ENCODE measurements at places on chromosomes 7 and 10.

GRCh38 chr10:55852900-55853299 is 508.2 kb downstream of the ZWINT start:
- DNase-seq: no peak

- no peak for DNase-seq
Observed at GRCh38 chr7:389911-390601, 100.1 kb downstream of the FOXL3 start.

GRCh38 chr7:26691406-26691805 is 173.0 kb downstream of the SKAP2 start:
- DNase-seq: no peak

DNA sequence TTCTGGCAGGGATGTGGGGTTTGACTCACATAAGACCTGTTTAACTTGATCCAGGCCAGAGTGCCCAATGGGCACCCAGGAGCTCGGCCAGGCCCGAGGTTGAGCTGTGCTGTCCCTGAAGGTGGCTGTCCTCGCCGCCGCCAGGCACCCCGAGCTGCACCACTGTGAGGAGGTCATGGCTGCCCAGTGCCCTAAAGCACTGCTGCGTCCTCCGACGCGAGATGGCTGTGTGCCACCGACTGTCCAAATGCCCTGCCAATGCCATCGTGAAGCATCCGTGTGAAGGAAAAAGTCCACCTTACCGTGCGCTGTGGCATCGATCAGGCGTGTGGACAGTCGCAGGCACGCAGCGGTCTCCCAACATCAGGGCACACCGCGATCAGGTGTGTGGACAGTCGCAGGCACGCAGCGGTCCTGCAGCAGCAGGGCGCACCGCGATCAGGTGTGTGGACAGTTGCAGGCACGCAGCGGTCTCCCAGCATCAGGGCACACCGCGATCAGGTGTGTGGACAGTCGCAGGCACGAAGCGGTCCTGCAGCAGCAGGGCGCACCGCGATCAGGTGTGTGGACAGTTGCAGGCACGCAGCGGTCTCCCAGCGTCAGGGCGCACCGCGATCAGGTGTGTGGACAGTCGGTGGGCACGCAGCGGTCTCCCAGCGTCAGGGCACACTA is 120.3 kb downstream of the VIPR2 start:
- no peak for DNase-seq

GRCh38 chr7:149005427-149006344 is 22.6 kb downstream of the PDIA4 start:
- peak; percentile 39 for DNase-seq

DNA sequence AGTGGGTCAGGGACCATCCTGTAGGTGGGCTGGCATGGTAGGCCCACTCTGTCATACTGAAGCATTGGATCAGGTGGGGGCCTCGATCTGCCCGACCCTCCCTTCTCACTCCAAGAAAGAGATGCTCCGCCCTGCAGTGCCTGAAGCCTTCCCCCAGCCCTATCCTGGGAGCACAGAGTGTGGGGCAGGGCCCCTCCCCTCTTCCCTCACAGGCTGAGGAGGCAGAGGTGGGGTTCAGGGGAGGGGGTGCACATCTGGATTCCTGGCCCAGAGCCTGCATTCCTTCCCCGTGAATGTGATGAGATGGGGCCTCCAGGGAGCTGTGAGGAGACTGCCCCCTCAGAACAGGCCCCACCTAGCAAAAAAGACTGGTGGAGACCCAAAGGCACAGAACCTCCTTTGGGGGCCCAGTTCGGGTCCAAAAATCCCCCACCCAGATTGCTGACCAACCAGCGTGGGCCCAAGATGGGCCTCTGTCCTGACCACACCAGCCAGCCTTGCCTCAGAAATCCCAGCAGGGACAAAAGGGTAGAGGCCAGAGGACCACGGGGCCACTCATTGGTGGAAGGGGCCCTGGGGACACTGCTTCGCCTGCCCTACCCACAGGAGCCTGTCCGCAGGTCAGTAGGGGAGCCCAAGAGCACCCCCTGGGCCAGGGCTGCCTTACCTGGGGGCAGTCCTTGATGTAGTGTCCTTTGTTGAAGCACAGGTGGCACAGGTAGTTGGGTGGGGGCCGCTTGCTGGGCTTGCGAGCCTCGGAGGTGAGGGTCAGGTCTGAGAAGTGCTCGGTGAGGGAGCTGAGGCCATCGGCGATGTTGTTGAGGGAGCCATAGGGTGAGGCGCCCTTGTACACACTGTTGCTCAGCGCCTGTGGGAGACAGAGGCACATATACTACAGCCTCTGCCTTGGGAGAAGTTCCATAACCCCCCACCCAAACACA is 13.3 kb downstream of the ZCCHC24 start:
- DNase-seq: no peak

GRCh38 chr10:25390733-25391132 is 215.9 kb downstream of the GPR158 start:
- DNase-seq: no peak

DNA sequence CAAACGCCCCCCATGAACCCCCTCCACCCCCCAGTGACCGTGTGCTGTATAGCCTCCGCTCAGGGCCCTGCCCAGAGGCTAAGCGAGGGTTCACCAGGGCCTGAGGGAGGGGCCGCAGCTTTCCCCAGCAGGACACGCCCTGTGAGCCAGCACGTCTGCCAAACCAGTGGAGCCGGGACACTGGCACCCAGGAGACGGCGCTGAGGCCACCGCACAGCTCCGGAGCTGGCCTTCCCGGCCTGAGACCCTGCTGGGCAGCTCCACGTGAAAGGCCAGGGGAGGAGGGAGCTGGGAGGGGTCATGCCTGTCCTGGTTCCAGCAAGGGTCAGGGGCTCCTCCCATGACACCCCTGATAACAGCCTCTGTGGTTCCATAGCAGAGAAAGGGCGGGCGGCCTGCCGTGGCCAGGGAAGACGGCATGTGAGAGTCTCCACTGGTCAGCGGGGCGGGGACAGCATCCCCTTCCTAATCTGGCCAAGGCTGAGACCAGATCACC is 278.3 kb downstream of the ELFN1 start:
- DNase-seq: no peak

DNA sequence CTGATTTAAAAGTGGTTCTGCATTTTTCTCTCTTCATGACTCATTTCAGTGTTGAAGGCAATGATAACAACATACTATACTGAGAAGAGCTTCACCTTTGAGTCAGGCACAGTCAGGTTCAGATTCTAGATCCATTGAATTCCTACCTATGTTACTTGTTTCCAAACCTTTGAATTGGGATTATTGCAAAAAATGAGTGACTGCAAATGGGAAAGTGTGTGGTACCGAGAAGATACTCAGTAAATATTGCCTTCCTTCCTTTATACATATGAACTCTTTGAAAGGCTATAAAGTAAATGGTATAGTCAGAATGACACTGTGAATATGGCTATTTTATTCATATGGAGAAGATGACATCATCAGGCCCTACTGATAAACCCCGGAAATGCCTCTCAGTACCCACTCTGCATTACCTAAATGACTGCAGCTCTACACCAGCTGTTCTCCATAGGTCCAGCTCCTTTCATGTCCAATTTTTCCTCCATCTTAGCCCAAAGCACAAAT is 66.7 kb upstream of the FGL2 start:
- DNase-seq: no peak

- no peak for DNase-seq
Observed at GRCh38 chr7:34242391-34242790, 337.1 kb downstream of the BMPER start.

GRCh38 chr7:17319164-17320101 is 21.0 kb downstream of the AHR start:
- DNase-seq: no peak

DNA sequence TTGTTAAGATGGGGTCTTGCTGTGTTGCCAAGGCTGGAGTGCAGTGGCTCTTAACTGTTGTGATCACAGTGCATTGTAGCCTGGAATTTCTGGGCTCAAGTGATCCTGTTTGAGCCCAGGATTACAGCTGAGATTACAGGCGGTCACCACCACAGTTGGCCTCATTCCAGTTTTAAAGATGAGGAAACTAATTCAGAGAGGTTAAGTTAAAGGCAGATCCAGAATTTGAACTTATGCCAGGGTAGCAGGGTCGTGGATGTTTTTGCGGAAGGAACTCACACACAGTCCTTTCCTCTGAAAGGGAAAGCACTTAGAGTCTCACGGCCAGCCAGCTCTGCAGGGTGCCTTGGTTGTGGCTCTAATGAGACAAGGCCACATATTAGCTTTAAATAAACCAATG is 84.7 kb downstream of the MMRN2 start:
- DNase-seq: no peak

DNA sequence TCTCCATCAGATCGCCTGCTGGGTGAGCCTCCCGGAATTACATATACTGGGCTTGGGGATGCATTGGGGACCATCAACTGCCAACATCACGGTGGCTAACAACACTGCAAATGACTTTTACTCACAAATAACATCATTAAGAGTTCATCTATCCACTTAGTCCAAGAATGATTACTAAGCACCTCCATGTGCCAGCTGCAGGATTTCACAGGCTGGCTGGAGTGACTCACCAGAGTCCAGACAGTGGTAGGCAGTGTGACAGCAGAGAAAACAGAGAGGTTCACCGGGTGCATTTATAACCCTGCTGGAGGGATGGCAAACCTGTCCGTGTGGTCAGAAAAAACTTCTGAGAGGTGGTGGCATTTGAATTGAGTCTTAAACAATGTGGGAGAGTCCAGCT is 3.2 kb upstream of the IGFBP3 start:
- no peak for DNase-seq

DNA sequence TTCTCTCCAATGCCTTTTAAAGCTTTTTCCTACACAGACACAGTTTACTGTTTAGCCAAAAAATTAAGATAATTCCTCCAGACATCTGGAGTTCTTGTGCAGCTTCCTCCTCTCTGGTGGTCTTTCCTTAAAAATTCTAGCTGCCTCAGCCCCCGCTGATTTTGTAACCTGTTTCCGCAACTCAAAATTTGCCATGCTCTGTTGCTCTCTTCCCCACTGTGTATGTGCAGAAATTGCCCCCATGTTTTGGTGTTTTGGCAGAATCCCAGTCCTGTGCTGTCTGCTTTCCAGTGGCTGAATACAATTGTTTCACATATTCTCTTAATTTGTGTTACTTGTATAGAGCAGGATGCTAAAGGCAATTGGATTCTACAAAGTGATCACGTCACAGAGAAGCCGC is 151.7 kb upstream of the PRSS1 start:
- no peak for DNase-seq

DNA sequence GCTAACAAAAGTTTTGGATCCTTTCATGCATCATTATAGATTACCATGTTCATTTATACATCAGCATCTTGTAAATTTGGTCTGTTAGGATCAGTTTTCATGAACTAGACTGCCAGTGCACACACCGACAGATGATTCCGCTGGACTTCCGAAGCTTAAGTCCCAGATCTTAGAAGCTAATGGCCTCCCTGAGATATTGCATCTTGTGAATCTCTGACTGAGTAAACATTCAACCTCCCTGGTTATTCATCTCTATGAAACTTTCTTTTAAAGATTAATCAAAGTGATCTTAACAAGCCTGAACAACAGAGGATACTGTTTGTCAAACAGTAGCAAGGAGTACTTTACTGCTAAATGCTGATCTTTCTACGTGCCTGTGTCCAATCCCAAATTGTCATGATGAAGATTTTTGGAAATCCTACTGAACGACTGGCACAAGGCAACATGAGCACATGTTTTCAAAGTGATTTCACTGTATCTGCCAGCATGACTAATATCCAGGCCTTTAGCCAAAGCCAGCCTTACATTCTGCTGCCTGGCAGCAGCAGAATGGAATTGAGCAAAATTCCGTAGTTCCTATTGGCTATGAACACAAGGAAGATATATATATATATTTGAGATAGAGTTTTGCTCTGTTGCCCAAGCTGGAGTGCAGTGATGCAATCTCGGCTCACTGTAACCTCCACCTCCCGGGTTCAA is 91.3 kb upstream of the ANK3 start:
- DNase-seq: peak; percentile 92

DNA sequence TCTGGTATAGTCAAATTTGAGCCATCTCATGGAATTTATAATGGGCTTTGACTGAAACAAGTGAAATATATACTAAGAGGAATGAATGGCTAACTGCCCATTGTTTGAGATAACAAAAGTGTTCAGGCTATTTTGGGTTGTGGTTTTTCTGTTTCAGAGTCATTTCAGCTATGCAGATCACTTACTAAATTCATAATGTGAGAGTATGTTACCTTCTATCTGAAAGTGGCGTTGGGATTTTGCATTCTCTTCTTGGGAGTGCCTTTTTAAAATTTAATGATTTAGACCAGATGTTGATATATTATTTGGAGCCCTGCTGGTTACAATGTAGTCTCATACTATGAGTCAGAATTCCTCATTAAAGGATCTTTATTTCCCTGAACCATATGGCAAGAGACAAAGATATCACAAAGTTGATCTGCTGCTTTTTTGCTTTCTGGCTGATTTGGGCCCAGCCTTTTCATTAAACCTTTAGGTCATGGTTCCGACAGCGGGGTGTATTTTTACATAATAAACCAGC is 10.4 kb downstream of the VCL start:
- peak; percentile 26 for DNase-seq

- no peak for DNase-seq
Observed at GRCh38 chr10:67385566-67385965, 310.4 kb downstream of the CTNNA3 start.

DNA sequence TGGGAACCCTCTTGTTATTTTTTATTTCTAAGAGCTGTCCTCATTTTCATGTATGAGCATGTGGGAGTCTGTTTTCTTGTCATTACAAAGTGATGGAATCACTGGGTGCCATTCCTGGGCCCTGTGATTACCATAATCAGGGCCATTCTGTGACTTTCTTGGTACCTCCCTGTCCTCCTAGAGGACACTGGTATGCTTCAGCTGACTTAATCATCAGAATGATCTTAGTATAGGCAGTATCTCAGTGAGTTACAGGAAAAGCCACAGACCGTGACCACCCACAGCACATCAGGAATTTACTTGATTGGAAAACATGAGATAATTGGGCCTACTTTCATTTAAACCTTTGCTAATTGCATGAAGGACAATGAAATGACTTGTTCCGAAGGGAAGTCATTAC is 7.2 kb downstream of the NOM1 start:
- no peak for DNase-seq

DNA sequence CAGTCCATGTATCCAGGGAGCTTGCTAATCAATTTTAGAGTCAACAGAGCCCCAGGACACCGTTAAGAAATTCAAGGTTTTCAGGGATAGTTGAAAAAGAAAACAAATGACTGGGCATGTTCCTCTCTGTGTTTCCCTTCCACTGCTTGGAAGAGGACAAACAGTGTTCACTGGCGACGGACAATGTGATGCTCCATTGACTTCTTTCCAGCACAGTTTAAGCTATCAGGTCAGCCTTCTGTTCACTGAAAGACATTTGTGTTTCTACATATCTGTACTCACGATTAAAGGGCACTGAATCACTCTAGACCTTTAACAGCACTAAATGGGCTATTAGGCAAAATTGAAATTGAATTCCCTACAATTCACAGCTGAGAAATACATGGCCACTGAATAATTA is 123.6 kb downstream of the RNLS start:
- DNase-seq: no peak

GRCh38 chr10:131681656-131682055 is 219.2 kb upstream of the PPP2R2D start:
- no peak for DNase-seq

All from NCI-H446 (cell line).